ENCODE measurements at places on chromosomes 4 and X.

DNA sequence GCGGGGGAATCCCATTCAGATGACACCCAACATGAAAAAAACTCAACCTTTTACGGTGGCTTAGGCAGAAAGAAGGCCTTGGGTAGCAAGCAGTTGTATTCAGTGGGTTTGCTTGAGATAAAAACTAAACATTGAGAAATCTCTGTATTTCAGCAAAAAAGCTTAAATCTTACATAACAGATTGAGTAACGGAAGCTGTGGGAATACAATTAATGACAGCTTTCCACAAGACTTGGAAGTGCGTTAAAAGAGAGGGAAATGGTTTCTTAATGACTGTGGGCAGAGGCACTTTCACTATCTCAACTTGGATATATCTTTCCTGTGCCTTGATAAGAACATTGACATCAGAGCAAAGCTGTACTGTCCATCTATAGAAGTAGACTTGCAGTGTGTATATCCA is 418.5 kb upstream of the HS3ST1 start:
- no peak for DNase-seq

- no peak for DNase-seq
Observed at GRCh38 chr4:146470604-146471003, 51.1 kb downstream of the SLC10A7 start.

GRCh38 chr4:22454955-22455354 is 60.9 kb downstream of the ADGRA3 start:
- DNase-seq = no peak

DNA sequence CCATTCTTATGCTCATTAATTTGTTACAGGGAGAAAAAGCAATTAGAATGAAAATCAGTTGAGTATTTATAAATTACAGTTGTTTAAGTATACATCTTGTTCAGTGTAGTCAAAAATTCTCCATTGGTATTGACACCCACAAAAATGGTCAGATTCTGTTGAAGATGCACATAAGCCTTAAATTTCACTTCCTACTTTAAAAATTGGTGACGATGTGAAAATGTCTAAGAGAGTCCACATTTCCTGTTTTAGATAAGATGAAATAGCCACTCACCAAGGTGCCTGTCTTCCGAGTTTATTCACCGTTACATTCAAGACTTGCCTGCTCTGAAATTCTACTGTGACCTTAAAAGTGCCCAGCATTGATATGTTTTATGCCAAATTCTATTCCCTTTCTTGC is 93.6 kb downstream of the GPR143 start:
- DNase-seq = no peak

DNA sequence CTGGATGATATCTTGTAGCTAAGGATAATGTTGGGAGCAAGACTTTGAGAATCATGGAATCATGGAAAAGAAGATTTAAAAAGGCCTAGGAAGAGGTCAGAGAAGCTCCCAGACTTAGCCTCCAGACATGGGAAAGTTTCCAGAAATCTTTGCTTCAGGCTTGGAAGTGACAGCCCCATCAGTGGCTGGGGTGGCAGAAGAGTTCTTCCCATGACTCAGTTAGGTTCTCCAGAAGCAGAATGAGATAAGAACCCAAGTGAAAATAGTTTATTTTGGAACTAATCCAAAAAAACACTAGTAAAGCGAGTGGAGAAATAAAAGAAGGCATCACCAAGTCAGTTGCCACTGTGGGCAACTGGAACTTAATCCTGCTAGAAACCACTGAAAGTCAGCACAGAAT is 506.9 kb downstream of the MID1IP1 start:
- no peak for DNase-seq

GRCh38 chr4:53589511-53589910 is 1.8 kb downstream of the LNX1 start:
- no peak for DNase-seq

DNA sequence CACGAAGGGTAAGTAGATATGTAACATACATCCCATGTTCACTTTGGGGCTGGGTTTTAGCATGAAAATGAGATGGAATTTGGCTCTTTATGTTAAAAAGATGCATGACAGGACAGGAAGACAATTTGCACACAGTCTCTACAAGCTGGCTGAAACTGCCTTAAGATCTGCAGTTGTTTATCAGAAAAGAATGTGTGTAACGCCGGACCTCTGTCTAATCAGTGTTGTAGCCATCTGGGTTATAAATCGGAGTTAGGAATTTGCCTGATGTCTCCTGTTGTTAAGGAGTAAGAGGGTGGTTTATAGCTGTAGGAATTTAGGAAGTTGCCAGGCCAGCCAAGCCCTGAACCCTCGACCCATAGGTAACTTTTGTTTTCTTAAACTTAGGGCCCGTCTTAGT is 562.9 kb upstream of the FAT1 start:
- DNase-seq = no peak

- DNase-seq = no peak
Observed at GRCh38 chrX:110268886-110269285, 49.0 kb downstream of the AMMECR1 start.

DNA sequence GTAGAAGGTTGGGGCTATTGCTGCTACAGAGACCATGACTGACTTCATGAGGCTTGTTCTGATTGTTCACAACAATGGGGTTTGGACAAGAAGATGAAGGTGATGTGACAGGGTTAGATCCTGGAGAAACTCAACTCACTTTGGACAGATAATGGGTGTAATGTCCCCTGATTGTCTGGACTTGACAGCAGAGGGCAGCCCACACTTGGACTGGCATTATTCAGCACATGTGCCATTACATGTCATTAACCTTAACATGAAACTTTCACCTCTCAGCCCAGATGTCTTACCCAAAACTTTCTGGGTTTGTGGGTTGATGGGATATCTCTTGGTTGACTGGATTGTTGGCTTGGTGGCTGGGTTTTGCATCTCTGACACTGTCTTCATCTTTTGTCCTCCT is 101.5 kb downstream of the MXRA5 start:
- no peak for DNase-seq

DNA sequence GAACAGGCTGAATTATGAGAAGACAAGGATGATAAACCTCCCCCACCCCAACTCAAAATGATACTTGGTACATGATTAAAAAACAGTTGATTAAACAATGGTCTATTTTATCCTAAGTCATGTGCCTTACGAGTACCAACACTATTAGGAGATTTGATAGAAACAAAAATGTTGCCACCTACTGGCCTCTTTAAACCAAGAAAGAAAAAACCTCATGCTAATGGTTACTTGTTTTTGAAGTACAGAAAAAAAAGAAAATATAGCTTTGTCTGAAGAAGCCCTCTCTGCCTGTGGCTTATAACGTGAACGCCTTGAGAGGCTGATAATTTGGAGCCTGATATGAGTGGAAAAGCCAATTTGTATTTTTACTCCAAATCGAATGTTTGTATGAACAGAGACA is 538.2 kb downstream of the DMD start:
- DNase-seq = no peak

- DNase-seq = no peak
Observed at GRCh38 chrX:41178201-41178600, 93.0 kb downstream of the USP9X start.

GRCh38 chr4:48193096-48193836 is 59.2 kb upstream of the TXK start:
- no peak for DNase-seq

GRCh38 chrX:24243188-24243587 is 70.7 kb downstream of the SUPT20HL2 start:
- DNase-seq = no peak

GRCh38 chr4:150002561-150002960 is 75.7 kb upstream of the DCLK2 start:
- no peak for DNase-seq

DNA sequence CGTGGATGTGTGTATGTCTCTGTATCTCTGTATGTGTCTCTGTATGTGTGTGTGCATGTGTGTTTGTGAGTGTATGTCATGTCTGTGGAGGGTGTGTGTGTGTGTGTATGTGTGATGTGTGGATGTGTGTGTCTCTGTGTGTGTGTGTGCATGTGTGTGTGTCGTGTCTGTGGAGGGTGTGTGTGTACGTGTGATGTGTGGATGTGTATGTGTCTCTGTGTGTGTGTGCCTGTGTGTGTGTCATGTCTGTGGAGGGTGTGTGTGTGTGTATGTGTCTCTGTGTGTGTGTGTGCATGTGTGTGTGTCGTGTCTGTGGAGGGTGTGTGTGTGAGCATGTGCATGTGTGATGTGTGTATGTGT is 51.6 kb upstream of the ADRA2C start:
- DNase-seq = no peak

DNA sequence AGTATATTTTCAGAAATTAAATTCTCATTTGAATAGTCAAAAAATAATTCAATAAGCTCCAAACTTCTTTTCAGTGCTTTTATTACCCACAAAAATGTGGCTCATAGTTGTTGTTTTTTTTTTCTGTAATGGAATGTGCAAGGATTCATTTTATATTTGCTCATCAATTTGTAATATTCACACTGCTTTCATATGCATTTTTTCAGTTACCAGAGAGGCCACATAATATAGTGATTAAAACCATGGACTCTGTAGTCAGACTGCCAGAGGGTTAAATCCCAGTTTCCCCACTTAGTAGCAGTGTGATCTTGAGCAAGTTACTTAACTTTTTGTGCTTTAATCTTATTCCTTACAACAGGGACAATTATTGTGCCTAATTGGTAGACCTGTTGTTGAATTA is 64.5 kb downstream of the FAM9B start:
- DNase-seq = no peak

DNA sequence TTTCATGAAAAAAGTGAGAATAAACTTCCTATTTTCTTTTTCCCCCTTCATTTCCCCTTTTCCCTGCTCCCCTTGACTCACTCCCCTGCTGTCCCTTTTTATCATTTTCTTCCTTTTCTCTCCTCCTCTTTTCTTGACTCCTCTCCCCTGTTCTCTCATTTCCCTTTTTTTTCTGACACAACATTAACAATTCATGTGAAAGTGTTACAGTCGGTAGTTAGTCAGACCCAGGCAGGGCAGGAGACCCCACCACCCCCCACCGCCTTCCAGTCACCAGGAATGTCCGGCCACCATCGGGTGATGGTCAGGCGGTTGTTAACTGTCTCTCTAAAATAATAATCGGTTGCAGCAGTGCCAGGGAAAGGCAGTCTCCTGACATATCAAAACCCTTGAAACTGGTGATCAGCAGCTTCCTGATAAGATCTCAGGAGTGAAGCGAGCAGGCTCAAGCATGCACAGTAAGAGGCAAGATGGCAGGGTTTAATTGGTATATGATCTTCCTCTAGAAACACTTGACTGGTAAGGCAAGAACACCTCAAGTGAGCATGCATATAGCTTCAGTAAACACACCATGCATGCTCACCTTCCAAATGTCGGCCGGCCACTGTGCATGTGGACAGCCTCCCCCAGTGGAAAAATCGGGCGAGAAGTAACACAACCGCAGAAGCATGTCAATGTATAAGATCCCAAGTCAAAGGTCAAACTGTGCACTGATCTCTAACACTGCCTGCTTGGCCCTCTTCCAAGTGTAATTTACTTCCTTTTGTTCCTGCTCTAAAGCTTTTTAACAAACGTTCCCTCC is 191.4 kb downstream of the NDST4 start:
- DNase-seq = peak; percentile 14

DNA sequence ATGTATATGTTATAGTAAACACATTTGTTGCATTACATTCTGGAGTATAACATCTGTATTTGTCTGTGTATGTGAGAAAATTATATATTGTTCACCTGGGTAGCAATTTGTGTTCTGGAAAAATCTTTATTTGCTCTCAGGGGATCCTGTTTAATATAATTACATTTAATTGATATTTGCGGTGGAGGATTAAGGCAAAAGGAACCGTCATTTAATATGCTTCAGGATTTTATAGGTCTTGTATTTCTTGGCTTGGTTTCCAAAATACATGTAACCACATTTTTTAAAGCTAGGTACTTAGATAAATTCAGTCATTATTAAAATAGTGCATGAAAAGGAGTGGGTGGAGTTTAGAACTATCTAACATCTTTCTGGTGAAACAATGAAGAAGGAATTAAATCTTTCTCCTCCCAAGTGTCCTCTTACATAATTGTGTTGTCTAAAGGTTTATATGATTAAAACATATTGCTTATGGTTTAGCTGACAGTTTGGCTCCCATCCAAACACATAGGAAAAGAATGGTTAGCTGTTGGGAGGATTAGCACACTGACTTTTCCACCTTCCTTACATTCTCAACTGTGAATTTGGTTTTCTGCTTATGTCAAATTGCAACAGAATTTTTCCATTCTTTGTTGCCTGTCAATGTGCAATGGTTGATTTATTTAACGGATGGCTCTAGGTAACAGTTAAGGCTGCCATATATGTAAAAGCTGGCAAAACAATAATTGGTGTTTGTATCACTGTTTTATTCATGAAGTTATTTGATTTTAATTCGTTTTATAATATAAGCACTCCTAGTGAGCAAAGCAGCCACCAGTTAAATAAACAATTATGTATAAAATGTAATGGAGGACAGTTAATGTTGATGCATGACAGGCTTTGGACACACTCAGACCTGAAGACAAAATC is 250.8 kb upstream of the SFRP2 start:
- DNase-seq = no peak

- no peak for DNase-seq
Observed at GRCh38 chr4:32032136-32032672, 1312.0 kb downstream of the PCDH7 start.

DNA sequence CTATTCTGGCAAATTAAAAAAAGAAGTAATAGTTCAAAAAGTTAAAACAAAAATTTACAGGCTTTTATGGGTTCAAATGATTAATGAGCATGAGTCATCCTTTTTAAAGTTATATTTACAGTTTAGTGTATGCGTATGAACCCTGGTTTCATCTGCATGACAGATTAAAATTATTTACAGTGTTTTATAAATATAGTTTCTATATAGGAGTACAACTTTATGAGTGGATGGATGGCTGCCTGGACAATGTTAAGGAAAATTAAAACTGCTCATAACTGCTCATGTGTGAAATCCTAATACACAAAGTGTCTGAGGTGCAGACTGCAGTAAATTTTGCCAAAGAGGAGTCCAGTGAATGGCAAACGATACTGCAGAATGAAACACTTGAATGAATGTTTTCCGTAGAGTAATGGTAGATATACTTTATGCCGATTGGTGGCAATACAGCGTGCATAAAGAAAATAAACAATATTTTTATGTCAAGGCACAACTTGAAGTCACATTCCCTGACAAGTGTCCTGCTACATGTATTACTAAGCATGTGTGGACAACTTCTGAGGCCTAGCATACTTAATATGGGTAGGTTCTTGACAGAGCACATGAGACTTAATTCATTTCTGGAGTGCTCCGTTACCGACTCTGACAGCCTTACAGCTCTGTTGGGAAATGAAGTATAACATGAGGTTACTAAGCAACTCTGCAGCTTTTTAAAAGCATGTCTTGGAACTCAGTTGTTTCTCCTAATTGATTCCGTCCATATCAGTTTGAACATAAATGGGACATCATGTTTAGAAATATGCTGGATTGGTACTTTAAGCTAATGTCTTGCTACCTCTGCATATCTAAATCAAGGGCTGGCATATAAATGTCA is 985.6 kb upstream of the PCDH7 start:
- no peak for DNase-seq

- DNase-seq = peak; percentile 64
Observed at GRCh38 chr4:150305995-150306394, 227.8 kb downstream of the DCLK2 start.

- no peak for DNase-seq
Observed at GRCh38 chr4:34139346-34139745, 2105.0 kb downstream of the ARAP2 start.
